ENCODE measurements at places on chromosomes 11 and 22. TPM values are rescaled to one million over a fixed set of nuclear protein-coding genes. Genes with fewer than 3 reads are reported as not detected.

- no peak for DNase-seq
Measured at GRCh38 chr11:19861171-19861570, 148.5 kb downstream of the NAV2 start.

The TP53AIP1 gene
- total RNA-seq, result not detected

DNA sequence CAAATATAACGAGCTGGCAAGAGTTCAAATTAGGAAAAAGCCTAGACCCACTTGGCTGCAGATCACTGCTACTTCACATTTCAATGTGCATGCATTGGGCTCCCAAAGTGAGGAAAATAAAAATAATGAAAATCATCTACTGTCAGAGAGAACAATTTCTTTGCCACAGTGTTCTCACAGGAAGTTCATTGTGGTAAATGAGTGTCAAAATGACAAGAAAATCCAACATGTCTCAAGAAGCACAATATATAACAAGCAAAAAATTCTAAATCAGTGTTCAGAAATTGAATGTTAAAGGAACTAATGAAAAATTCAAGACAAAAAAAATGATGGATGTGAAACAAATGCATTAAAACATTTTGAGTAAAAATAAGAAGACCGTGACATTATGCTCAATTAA, 31.3 kb downstream of the RCN1 start:
- no peak for DNase-seq

DNA sequence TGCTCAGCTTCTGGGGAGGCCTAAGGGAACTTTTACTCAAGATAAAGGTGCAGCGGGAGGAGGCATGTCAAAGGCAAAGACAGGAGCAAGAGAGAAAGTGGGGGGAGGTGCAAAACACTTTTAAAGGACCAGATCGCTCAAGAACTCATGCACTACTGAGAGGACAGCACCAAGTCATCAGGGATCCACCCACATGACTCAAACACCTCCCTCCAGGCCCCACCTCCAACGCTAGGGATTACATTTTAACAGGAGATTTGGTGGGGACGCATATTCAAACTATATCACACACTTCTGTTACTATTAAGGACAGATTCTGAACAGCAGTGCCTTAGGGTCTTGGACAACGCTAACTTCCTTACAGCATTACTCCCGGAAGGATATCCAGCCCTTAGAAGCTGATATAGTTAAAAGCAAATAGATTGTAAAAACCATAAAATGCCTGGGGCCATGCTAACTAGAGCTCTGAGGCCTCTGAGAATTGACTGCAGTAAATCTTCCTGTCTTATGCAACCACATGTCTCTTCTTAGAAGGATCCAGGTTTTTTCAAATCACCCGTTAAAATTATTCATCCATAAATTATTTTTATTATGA, 16.7 kb upstream of the ZC3H12C start:
- no peak for DNase-seq

DNA sequence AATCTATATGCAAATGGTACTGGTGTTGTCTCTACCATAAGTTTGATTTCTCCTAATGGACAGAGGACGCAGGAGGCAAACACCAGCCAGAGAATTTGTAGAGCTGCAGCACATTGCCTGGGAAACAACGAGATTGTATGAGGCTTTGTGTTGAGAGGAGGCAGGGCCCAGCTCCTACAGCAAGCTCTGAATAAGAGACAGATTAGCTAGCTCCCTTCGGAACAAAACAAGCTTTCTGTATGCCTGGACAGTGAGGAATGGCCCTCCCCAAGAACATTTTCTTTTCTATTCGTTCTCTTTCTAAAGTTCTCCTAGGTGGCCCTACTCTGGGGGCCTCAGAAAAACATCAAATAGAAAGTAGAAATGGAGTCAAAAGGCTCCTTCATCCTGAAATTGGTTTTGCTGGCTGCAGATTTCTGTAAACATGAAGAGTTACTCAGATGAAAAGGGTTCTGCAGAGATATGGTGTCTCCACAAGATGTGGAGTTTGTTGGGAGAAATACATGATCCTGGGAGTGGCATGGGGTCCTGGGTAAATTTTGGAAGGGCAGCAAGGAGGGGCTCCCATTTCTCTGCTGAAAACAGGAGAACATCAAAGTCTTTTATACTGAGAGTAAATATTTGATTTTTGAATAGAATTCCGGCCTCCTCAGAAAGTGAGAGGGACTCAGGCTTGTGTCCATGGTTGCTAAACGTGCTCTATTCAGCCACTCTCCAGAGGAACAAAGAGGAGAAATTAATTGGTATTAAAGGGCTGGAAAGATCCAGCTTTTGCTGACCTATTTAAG, 6.8 kb upstream of the HEPACAM start:
- DNase-seq, result no peak

- DNase-seq, result no peak
Measured at GRCh38 chr22:25451480-25452114, 112.9 kb upstream of the GRK3 start.

DNA sequence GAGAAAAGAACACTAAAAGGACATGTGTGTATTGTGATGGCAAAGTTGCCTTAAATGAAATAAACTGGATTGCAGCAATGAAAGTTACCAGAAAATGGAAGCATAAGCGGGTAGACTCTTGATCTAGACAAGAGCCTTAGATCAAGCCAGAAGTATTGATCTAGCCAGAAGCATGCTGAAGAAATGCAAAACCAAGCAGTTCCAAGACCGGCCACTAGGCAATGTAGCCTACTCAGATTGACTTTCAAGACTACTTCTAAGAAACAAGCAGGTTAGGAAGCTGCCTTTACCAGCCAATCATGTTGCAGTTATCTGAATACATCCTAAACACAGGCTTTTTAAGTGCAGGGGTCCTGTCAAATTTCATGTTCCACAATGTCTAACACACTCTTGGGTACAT, 54.6 kb downstream of the KCNA4 start:
- DNase-seq, result no peak

The TMEM134 gene
- total RNA-seq, result 174 TPM

DNA sequence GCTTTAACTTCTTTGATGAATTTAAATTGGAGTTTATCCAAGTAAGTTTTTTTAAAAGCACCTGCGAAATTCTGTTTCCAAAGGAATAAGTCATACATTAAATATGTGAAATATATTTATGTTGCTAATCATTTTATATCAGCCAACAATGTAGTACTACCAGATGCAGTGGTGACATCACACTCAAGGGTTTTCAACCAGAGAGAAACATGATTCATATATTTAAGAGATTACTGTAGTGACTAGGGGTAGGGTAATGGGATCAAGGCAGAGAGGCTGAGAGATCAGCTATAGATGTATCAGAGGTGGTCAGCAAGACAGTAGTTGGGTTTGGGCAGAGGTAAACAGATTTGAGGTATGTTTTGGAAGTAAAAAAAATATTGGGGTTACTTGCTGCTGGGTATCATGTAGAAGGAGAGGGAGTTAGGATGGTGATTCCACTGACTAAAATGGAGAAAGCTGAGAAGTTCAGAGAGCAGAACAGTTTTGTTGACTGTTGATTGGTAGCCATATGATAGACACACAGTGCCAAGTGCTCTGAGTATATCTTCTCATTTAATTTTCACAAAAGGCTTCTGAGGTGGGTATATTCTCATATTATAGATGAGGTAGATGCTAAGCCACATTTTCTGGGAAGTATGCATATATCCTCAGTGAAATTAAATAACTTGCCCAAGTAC, 39.4 kb downstream of the CEP57 start:
- DNase-seq, result no peak

DNA sequence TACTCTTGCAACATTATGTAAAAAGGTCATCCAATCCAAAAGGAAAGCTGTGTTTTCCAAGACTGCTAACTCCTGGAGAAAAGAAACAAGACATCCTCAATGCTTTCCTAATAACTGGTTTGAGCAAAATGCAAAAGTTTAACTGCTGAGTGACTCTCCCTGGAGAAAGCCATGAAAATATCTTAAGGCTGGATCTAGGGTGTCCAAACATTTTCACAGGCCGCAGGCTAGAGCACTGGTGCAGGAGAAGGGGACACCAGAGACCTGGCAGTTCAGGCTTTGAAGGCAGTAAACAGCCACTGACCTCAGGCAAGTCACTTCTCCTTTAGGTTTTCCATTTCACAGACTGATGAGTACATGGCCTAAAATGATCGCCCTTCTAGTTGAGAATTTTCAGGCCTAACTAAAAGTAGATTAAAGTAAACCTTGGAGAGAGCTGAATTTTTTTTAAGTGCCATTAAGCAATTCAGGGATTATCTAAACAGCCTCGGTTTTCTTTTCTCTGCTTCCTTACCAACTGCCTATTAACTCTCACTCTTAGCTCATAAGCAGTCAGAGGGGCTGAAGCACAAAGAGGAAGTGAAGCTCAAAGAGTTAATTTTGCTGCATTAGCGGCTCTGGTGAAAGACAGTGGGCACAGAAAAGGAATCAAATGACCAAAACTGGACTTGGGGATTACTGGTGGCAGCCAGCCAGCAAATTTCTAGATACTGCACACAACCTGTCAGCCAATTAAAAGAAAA, 2.3 kb downstream of the CHKA start:
- peak; percentile 56 for DNase-seq

DNA sequence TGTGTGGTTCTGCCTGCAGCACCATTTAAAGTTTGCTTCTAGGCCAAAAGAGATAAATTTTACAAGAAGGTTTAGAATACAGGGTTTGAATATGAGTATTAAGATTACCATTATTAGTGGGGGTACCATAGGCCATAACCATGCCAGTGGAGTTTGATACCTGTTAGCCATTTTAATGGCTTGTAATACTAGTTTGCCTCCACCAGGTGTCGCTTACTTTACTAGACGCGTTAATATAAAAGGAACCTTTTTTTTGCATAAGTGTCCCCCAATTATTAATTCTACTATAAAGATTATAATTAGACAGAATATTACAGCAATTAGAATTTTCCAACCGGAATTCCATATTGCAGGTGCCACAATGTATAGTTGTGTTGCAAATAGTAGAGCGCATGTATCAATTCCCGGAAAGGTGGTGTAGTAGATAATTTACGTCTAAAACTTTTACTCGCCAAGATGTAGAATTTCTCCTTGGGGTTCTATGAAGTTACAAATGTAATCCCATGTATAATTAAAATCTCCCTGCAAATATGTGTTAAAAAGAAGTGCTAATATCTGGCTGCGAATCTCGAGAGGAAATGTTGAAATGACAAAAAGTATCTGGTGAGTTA, 16.1 kb downstream of the MS4A6E start:
- DNase-seq, result no peak

The CASP5 gene
- total RNA-seq, result 4.3 TPM

DNA sequence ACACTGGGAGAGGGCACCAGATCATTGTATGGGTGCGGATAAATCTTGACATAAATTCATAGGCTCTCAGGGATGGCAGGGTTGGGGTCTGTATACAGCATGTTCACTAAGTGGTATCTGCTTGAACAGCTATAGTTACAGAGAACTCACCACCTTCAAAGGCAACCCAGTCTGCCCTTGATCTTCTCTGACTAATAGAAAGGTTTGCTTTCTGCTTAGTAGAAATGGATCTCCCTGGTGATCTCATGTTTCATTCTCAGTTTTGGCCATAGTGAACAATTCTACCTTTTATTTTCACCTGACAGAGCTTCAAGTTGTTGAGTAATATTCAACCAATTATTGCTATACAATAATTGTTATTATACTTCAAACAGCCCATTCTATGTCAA, 32.4 kb downstream of the CNTF start:
- no peak for DNase-seq

- DNase-seq, result no peak
Measured at GRCh38 chr11:30440510-30440909, 117.6 kb downstream of the ARL14EP start.

The ANGPTL5 gene
- not detected for total RNA-seq

GRCh38 chr11:65546217-65546958, 11.8 kb downstream of the LTBP3 start:
- DNase-seq, result peak; percentile 95

- DNase-seq, result no peak
Measured at GRCh38 chr11:67248653-67249052, 17.6 kb upstream of the GRK2 start.

DNA sequence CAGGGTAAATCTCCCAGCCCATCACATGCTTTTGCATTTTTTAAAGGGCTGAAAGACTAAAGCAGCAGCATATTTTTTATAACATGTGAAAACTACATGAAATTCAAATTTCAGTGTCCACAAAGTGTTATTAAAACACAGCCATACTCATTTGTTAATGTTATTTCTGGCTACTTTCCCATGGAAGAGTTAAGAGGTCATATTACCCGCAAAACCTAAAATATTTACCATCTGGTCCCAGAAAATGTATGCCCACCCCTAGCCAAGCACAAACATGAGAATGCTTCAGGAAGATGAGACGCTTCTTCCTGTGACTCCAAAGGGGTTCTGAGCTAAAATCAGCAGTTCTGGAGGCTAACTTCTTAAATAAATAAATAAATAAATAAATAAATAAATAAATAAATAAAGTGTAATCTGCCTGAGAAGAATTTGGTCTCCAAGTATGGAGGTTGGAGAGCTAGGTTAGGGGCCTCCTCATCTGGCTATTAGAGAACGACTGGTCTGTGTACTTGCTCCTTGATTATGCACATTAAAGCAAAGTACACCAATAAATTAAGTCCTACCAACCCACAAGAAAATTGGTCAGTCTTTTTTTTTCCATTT, 9.7 kb downstream of the IMMP1L start:
- DNase-seq, result no peak

GRCh38 chr22:30763815-30764673, 69.4 kb downstream of the OSBP2 start:
- peak; percentile 93 for DNase-seq

DNA sequence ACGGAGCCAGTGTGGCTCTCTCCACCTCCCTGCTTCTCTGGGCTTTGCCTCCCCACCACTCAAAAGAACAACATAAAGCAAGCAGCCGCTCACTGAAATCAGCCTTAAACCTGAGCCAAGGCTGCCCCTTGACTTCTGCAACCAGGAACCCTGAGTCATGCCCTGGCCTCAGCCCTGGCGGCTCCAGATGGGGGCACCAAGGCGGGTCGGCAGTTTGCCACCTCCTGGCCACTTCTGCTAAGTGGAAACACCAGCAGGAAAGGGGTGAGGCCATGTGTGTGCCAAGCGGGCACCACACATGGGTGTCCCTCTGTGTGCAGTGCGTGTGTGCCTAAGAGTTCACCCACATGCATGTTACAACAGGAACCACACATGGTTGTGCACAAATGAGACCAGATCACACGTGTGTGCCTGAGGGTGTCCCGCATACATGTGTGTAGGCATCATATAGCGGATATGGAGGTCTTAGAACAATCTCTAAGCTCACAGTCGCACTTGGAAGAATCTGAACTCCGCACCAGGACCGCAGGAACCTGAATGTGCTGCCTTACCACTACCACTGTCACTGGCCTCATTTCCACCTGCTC, 221.2 kb downstream of the MN1 start:
- no peak for DNase-seq

GRCh38 chr11:95702526-95702925, 87.1 kb downstream of the FAM76B start:
- no peak for DNase-seq

DNA sequence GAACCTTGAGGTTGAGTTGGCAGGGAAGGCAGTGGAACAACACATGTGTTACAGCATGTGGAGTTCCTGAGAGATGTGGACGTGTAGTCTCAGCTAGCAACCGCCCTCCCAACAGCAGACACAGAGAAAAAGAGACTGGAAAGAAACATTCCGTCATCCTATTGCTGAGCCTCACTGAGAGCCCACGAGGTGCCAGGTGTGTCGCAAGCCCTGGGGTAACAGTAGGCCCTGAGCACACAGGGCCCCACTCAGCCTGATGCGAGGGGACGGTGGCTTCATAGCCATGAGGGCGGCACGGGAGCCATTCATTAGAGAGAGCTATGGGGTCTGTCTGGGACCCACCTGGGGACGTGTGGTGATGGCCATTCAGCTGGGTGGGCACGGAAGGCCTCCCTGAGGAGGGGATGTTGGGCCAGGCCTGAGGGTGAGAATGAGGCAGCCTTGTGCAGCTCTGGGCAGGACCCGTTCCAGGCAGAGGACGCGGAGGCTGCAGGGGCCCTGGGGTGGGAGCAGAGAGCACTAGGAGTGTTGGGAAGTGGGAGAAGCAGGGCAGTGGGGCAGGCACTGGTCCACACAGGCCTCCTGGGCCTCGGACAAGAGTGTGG, 26.2 kb downstream of the MPPED1 start:
- no peak for DNase-seq

The PLA2G3 gene
- not detected for total RNA-seq
